Skeletal muscle tissue (tissue), 5 donors: ENCODE measurements at places on chromosomes 4 and X. TPM values are rescaled to one million over a fixed set of nuclear protein-coding genes. Genes with fewer than 3 reads are reported as not detected.

The HTRA3 gene
- total RNA-seq, result 20.9 TPM

The DMD gene
- total RNA-seq, result 190 TPM

The ADGRA3 gene
- 92.4 TPM for total RNA-seq

The NRK gene
- 134 TPM for total RNA-seq

The RAB9B gene
- total RNA-seq, result 19.8 TPM

The F9 gene
- total RNA-seq, result not detected

The MAGEA9B gene
- total RNA-seq, result not detected

The PNMA3 gene
- total RNA-seq, result 0.52 TPM
